ENCODE measurements at places on chromosomes 3 and 15.

DNA sequence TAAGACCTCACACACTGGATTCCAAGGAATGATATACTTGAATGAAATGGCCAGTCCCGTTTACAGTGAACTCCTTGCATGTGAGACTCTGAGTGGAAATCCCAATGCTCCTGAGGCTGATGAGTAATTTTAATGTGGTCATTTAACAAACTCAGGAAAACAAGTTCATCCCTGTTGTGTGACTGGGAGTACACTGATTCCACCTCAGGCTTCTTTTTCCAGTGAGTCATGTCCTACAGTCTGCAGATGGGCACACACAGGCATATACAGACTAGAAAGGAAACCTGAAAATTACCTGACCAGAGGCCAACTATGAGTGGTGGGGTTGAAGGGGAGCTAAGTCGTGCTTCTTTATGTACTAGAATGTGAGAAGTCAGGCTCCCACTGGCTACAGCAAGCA is 5.8 kb downstream of the SQOR start:
- DNase-seq: no peak

DNA sequence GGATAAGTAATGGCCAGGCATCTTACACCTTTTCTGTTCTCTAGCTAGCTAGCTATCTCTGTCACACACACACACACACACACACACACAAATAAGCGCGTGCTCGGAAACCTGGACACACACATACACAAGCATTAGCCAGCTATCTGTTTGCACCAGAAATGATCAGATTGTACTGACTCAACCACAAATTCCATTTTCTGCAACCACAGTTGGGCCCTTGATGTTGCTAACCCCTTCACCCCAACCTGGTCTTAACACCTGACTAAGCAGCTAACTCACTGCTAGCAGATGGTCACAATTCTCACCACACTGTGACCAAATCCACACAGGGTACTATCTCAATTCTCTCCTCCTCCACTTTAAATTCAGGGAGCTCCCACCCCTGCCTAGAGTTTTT is 183.0 kb upstream of the THBS1 start:
- no peak for DNase-seq

DNA sequence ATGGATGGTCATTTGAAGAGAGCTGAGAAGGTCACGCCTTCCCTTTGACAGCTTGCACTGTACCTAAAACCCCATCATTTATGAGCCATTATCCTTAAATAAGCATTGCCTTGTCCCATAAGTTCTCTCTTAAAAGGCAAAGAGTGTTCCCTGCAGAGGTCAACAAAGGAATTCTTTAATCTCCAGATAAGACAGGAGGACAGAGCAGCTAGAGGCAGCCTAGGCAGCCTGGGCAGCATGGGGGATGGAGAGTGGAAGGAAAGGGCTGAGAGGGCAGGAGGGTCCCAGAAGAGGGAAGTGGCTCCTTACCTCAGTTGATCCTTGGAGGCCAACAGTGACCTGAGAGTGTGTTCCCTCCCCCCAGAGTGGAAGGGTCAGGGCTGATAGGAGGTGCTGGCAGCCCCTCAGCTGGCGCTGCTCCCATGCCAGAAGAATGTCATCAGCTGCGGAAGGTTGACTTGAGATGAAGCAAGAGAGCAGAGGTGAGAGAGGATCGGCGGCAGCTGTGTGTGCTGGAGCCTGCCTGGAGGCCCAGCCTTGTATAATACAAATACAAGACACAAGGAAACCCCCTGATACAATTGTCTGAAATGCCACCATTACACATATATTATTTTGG is 12.8 kb downstream of the KBTBD13 start:
- DNase-seq: no peak

GRCh38 chr3:133548090-133548489 is 25.4 kb upstream of the CDV3 start:
- DNase-seq: no peak

- DNase-seq: no peak
Observed at GRCh38 chr15:58444056-58444455, 12.3 kb downstream of the LIPC start.

- DNase-seq: no peak
Observed at GRCh38 chr3:141234283-141234682, 2.7 kb downstream of the PXYLP1 start.

DNA sequence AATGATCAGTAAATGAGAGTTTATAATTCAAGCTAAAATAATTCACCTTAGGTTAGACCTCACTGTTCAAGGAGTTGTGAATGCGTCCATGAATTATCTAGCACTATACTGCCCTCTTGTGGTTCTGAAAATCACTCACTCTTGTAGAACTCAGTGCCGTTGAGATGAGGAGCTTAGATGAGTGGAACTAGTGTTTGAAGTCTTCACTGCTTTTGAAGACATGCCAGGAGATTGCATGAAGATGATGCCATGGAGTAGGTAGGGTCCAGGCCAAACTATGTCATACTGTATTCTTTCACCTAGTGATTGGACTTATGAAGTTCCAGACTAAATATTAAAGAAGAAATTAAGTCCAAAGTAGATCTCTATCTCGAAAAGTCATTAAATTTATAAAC is 28.8 kb downstream of the LYSMD4 start:
- no peak for DNase-seq

GRCh38 chr3:71063773-71064290 is 519.7 kb downstream of the FOXP1 start:
- no peak for DNase-seq

GRCh38 chr3:111603679-111604078 is 8.5 kb upstream of the ZBED2 start:
- no peak for DNase-seq

- DNase-seq: no peak
Observed at GRCh38 chr15:55791551-55792400, 48.8 kb upstream of the PRTG start.
